ENCODE measurements at places on chromosomes 1 and 21.
A peak's percentile ranks its signal among the peaks of the same experiment; 100 is the strongest.

- DNase-seq = no peak
These were observed 136.5 kb downstream of the ZSCAN20 start for GRCh38 chr1:33608825-33609400.

- no peak for DNase-seq
These were observed 407.4 kb downstream of the NTNG1 start for GRCh38 chr1:107548276-107548675.

- DNase-seq = no peak
These were observed 2.4 kb downstream of the ACTN2 start for GRCh38 chr1:236688705-236689104.

DNA sequence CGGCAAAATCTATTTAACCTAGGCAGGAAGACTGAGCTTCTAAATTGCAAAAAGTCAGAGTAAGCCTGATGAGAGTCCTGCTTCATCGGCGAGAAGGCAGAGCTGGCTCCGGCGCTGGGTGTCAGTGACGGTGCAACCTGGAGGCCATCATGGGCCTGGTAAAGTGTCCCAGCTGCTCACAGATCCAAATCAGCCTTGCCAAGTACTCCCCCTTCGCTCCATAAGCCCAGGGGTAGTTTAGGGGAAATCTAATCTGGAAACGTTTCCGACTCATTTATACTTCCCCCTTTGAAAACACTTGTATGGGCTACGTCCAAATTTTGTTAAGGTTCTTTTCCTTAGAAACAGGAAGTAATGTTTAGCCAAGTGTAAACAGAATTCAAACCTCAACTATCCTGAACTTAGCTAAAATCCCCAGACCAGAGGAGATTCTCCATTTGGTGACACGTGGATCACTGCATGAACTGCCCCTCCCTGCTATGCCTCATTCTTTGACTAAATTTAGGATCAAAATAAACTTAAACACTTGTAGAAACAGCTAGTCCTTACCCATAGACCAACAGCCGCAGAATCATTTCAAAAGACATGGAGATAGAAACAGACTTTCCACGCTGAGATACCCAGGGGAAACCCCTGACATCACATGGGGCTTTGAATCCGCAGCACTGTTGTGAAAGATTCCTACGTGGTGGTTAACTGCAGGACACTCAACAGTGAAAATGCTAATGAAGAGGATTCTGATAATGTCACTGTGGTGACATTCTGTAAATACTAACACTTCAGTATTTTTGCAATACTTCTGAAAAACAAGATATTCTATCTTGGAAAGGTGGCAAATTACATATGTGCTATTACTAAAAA lies 172.7 kb downstream of the TGFBR3 start:
- DNase-seq = no peak

DNA sequence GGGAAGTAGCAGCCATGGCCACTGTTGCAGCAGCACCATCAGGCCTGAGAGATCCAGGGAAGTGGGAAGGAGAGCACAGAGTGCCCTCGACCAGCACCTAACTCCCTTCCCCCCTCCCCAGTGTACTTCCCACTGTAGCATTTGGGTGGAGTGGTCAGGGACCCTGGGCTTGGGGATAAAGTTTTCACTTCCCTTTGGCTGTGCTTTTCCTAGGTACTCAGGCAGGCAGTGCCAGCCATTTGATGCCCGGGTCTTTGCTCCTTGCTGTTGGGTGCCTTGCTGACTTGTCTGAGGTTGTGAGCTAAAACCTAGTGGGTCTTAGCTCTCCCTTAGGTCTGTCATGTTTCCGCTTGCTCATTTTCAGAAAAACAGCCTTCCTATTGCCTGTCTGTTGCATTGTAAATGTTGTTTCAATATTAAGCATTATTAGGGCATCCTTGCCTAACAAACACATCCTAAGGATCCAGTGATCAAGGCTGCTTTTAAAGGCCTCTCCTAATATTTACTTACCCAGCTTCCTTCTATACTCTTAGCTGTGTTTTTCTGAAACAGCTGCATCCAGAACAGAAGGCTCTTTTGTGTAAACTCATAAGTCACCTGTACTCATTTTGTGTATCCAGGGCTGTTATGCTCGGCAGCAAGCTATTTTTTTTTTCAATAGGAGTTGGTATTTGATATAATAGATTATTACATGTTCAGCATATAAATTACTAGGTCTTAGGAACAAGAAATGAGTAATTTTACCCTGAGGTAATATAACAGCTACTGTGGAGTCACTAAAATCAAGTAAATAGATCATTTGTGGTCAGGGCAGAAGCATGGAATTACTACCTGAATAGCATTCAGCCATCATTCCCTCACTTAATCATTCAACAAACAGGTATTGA lies 418.6 kb upstream of the PROX1 start:
- DNase-seq = no peak

DNA sequence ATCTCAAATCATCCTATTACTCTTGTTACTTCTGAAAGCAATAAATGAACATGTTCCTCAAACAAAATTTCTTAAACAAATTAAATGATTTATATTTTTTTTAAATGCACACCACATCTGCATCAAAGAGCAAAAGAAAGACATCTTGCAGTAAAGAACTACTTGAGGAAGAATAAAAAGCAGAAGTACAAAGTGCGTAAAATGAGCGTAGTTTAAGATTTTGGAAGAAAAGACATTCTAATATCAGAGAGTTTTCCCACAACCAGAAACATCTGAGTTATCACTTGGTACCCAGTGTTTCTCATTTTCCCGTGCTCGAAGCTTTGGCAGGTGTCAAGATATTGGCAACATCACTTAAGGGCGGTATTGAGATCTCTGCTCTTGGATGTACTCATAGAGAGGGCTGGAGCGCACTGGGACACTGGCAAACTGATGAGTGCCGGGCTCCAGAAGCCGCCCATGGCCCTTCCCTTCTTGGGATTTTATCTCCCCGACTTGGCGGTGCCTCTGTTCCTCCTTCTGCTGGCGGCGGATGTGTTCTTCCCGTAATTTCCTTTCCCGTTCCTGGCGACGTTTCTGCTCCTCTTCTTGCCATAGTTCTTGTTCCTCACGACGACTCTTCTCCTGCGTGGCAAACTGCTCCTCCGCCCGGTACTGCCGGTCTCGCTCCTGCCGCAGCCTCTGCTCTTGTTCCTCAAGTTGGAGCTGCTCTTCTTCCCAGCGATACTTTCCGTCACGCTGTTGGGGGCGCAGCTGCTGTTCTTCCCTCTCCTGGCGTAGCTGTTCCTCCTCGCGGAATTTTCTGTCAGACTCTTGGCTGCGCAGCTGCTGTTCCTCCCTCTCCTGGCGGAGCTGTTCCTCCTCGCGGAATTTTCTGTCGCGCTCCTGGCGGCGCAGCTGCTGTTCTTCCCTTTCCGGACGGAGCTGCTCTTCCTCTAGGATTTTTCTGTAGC lies 7.9 kb downstream of the TCHH start:
- no peak for DNase-seq

DNA sequence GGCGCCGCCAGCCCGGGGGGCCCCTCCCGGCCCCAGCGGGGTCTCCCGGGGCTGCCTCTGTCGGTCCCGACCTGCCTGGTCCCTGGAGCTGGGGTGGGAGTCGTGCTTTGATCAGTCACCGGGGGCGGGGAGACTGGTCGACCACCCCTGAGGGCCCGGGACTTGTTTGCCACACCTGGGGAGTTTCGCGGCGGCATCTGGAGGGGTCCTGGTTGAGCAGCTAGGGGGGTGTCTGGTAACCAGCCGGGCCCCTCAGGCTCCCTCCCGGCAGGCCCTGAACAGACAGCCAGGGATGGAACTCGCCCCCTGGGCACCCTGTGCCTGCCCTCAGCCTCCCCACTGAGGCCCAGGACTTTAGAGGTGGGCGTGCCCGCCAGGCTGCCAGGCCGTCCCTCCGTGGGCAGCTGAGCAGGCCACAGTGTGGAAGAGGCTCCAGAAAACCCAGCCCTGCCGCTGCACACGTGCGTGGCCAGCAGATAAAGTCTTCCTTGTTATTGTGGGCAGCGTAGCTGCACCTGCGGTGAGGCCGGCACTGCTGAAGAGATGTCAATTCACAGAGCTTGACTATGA lies 13.3 kb upstream of the SAMD11 start:
- DNase-seq = peak; percentile 80

- DNase-seq = no peak
These were observed 32.3 kb downstream of the VWA5B1 start for GRCh38 chr1:20322825-20323612.

GRCh38 chr1:101043776-101044175 lies 18.2 kb upstream of the DPH5 start:
- DNase-seq = no peak

DNA sequence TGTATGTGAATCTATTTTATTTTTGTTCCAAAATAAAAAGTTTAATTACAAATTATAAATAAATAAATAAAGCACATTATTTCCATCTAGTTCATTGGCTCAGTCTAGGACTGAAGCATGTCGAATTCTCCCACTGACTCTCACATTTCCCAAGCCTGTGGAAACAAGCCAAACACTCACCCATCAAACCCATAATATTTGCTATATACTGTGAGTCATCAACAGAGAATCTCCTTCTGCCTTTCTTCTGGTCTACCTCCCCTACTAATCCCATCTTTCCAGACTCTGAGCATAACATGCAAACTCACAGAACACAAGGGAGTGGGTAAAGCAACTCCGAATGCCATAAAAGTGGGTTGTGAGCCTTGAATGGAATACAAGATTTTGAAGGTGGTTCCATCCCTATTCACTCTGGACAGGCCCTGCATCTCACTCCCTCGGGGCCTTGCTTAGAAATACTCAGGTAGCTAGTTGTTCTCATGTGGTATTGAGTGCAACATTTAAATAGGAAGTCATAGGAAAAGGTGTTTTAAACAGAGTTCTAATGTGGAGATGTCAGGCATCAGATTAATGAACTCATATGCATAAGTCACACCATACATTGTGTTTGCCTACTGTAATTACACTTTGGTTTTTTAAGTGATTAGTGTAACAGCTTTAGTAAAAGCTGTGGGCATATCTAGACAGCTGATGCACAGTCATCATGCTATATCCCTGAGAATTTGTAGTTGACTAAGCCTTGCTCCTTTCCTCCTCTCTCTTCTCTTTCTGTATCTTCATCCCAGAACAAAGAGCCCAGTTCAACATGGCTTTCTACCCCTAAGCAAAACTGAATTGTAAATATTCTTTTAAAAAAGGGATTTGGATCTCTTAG lies 47.0 kb downstream of the F5 start:
- no peak for DNase-seq

DNA sequence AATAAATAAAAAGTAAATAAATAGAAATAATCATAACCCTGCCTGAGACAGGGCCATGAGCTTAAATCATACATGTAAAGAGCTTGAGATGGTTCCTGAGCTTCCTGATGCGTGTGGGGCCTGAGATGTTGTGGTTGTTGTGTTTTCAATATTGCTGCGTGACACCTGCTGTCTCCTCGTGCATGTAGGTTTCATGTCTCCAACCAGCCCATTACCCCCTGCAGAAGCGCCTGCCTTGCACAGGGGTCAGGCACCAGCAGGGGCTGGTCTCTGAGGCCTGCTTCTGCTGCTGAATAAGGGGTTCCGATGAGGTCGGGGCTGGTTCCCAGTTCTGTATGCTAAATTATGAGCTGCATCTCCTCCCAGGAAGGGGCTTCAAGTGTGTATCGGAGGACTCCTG lies 15.9 kb downstream of the UMODL1 start:
- DNase-seq = peak; percentile 37

- DNase-seq = no peak
These were observed 184.8 kb downstream of the PTPRC start for GRCh38 chr1:198823626-198824025.

DNA sequence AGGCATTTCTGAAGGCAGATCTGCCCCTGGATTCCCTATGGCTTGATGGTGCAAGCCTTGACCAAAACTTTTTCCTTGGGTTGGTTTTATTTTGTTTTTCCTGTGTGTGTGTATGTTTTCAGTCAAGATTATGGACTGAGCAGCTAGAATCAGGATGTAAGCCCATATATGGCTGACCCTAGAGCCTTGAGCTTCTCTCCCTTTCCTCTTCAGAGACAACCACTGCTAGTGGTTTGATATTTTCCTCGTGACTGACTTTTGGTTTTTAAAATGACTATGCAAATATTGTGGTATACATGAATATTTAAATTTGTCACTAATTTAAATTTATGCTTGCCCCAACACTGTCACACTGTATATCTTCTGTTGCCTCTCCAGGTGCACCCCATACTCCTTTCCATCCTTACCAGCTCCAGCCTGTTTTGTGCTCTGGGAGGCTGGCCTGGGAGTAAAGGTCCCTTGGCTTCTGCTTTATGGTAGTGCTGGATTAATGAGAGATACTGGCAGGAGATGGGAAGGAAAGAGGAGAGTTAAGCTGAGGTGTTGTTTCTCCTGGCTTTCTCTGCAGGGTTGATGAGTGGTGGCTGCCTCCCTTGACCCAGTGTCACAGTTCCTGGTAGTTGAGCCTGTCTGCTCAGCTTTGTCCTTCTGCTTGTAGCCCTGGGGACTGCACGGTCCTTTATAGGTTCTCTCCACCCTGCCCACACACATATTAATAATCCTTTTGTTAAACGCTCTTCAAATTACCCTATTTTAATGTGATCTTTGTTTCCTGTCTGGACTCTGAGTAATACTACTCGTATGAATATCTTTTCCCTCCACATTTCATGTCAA lies 44.4 kb downstream of the RWDD3 start:
- DNase-seq = no peak

DNA sequence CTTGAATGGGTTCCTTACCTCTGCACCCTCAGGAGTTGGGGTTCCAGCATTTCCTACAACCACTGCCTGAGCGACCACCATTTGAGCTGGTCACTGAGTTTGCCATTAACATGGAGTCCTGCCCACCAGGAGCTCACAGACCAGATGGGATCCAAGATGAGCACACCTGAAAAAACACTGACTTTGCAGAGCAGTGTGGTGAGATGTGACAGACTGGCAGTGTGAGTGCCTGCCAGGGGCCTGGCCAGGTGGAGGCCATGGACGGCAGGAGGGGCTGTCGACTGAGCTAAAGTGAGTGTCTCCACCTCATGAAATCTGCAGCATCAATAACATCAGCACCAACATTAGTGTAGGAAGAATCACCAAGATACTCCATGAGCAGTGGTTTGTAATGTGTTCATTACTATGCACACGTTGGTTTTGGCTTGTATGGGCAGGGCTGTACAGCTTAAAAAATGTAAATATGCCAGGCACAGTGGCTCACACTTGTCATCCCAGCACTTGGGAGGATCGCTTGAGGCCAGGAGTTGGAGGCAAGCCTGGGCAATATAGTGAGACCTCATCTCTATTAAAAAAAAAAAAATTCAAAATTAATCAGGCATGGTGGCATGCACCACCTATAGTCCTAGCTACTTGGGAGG lies 12.2 kb upstream of the MIXL1 start:
- no peak for DNase-seq

GRCh38 chr1:75996196-75996595 lies 64.0 kb upstream of the ASB17 start:
- no peak for DNase-seq

GRCh38 chr1:214640431-214641213 lies 37.6 kb downstream of the CENPF start:
- no peak for DNase-seq
